ENCODE measurements at places on chromosomes 7 and 10.

DNA sequence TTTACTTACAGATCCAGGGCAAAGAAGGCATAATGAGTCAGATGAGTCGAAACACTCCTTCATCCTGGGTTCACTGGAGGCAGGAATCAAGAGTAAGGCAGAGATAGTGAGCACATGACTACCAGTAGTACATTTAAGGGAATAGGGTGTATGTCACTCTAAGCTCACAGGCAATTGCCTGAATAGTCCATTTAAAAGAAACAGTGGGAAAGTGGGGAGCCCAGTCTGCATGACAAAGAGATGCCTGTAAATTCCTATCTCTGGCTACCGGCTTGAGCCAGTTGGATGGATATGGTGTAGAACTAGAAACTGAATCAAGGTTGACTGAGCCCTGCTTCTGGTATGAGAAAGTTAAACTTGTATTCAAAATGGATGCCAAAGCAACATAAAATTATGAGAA, 861.5 kb upstream of the ZWINT start:
- no peaks in the 10 kb centered on the region for H3K36me3 ChIP-seq
- no peak for DNase-seq
- no peaks in the 10 kb centered on the region for H3K27me3 ChIP-seq

DNA sequence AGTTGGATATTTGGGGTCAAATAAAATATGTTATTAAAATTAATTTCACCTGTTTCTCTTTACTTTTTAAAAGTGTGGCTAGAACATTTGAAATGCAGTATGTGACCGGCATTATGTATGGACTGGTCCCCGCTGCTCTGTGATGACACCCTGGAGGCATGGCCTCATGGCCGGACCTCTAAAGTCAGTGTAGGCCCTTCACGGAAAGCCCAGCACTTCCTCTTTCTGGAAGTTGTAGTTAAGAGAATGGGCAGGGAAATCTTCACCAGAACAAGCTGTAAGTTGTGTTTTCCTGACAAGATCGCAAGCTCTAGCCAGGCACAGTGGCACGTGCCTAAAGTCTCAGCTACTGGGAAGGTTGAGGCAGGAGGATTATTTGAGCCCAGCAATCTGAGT, 38.3 kb upstream of the SRGN start:
- peaks cover 30% of the 10 kb centered on the region for H3K4me1 ChIP-seq
- H3K4me3 ChIP-seq: no peak overlapping the region
- H3K36me3 ChIP-seq: no peaks in the 10 kb centered on the region

DNA sequence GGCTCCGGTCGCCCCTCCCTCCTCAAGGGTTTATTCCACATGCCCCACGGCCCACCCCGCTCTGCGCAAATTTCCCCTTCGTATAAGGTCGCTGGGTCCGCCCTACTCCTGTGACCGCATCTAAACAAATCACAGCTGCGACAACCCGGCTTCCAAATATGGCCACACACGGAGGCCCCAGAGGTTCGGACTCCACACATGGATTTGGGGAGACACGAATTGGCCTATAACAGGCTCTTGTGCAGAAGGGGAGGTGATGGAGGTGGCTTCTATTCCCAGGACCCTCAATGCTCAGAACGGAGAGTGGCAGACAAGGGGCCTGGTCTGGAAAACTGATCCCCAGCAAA, 90.1 kb downstream of the FOXL3 start:
- DNase-seq: peak; percentile 35
- H3K27ac ChIP-seq: no peak overlapping the region
- H3K4me1 ChIP-seq: peaks cover 20% of the 10 kb centered on the region
- H3K27me3 ChIP-seq: no peaks in the 10 kb centered on the region
- no peak overlapping the region for H3K4me3 ChIP-seq
- H3K36me3 ChIP-seq: no peaks in the 10 kb centered on the region

DNA sequence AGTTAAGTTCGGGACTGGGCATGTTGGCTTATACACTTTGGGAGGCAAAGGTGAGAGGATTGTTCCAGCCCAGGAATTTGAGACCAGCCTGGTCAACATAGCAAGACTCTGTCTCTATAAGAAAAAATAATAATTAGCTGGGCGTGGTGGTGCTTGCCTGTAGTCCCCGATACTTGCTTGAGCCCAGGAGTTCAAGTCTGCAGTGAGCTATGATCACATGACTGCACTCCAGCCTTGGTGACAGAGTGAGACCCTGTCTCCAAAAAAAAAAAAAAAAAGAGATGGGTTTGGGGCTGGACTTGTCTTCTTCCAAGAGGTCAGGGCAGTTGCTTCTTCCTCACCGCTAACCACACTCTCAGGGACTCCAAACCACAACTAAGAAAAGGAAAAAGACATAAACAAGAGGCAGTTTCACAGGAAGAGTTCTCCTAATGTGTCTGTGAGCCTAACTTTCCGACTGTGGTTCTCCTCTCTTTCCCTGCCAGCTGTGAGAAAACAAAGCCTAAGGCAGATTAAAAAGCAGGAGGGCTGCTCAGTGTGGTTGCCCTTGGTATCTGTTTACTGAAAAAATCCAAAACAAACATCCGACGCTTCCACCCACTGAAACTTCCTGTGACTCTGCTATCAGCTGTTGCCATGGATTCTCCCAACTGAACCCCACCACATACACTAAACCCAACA, 2.4 kb upstream of the SERPINE1 start:
- H3K27ac ChIP-seq: no peak overlapping the region
- DNase-seq: no peak
- H3K4me1 ChIP-seq: peaks cover 21% of the 10 kb centered on the region

DNA sequence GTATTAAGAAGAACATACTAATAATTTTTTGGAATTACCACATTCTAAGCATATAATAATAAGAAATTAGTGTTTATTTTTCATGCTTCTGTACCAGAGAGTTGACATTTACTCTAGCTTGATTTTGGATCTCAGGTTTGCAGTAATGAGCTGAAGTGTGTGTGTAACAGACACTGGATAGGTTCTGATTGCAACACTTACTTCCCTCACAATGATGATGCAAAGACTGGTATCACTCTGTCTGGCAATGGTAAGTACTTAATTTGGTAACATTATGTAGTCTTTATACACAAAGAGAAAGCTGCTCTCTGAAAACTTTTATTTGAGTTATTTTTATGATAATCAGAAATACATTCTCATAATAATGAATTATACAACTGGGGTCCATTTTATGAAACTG, 54.1 kb downstream of the SRI start:
- no peak overlapping the region for H3K4me3 ChIP-seq
- no peak for DNase-seq
- H3K27ac ChIP-seq: no peak overlapping the region
- H3K4me1 ChIP-seq: no peaks in the 10 kb centered on the region
- no peaks in the 10 kb centered on the region for H3K27me3 ChIP-seq

GRCh38 chr7:130409067-130409711, 28.9 kb downstream of the CPA1 start:
- H3K4me3 ChIP-seq: no peak overlapping the region
- H3K27ac ChIP-seq: no peak overlapping the region
- no peaks in the 10 kb centered on the region for H3K27me3 ChIP-seq
- peaks cover 6% of the 10 kb centered on the region for H3K4me1 ChIP-seq
- no peaks in the 10 kb centered on the region for H3K36me3 ChIP-seq

GRCh38 chr7:31318313-31318712, 22.2 kb downstream of the NEUROD6 start:
- H3K36me3 ChIP-seq: no peaks in the 10 kb centered on the region
- H3K27ac ChIP-seq: no peak overlapping the region
- H3K27me3 ChIP-seq: no peaks in the 10 kb centered on the region
- no peak overlapping the region for H3K4me3 ChIP-seq
- H3K4me1 ChIP-seq: no peaks in the 10 kb centered on the region

- DNase-seq: no peak
- no peak overlapping the region for H3K4me3 ChIP-seq
- no peaks in the 10 kb centered on the region for H3K27me3 ChIP-seq
- peaks cover 5% of the 10 kb centered on the region for H3K4me1 ChIP-seq
- no peak overlapping the region for H3K27ac ChIP-seq
Measured at GRCh38 chr7:127815631-127816145, 163.7 kb downstream of the SND1 start.

DNA sequence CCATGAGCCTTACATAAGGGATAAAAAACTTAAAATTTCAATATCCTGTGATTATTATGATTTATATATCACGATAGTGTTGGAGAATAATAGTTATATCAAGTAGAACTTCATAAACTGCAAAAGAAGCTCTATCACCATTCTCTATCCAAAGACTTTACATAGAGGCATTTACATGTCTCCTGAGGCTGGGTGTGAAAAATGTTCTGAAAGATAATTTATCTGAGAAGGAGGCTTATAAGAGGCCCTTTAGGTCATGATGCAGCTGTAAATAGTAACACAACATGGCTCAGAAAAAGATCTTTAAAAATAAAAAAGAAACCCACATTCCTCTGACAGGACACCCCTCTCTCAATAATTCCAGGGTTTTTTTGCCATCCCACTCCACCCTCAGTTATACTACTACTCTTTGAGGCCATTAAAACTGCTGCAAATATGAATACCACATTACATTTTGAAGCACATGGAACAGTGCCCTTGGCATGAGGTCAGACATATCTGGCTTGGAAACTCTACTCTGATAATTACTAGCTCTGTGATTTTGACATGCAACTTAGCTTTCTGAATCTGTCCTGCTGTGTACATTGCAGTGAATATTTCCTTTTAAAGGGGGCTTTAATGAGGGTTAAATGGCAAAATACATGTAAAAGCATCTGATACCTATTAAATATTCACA, 55.5 kb downstream of the SLC16A12 start:
- H3K36me3 ChIP-seq: no peaks in the 10 kb centered on the region
- H3K4me3 ChIP-seq: no peak overlapping the region
- H3K4me1 ChIP-seq: no peaks in the 10 kb centered on the region
- peaks cover 5% of the 10 kb centered on the region for H3K27me3 ChIP-seq
- no peak overlapping the region for H3K27ac ChIP-seq

- peaks cover 45% of the 10 kb centered on the region for H3K4me1 ChIP-seq
- peaks cover 3% of the 10 kb centered on the region for H3K36me3 ChIP-seq
- H3K4me3 ChIP-seq: peak overlapping the region; percentile 88
- no peak for DNase-seq
- H3K27ac ChIP-seq: peak overlapping the region; percentile 93
Measured at GRCh38 chr10:133275684-133276092, 980 bp downstream of the ADAM8 start.

- H3K4me1 ChIP-seq: peaks cover 30% of the 10 kb centered on the region
- peak overlapping the region; percentile 87 for H3K4me3 ChIP-seq
- H3K27me3 ChIP-seq: no peaks in the 10 kb centered on the region
- no peaks in the 10 kb centered on the region for H3K36me3 ChIP-seq
Measured at GRCh38 chr10:98135222-98135899, 904 bp downstream of the R3HCC1L start.

DNA sequence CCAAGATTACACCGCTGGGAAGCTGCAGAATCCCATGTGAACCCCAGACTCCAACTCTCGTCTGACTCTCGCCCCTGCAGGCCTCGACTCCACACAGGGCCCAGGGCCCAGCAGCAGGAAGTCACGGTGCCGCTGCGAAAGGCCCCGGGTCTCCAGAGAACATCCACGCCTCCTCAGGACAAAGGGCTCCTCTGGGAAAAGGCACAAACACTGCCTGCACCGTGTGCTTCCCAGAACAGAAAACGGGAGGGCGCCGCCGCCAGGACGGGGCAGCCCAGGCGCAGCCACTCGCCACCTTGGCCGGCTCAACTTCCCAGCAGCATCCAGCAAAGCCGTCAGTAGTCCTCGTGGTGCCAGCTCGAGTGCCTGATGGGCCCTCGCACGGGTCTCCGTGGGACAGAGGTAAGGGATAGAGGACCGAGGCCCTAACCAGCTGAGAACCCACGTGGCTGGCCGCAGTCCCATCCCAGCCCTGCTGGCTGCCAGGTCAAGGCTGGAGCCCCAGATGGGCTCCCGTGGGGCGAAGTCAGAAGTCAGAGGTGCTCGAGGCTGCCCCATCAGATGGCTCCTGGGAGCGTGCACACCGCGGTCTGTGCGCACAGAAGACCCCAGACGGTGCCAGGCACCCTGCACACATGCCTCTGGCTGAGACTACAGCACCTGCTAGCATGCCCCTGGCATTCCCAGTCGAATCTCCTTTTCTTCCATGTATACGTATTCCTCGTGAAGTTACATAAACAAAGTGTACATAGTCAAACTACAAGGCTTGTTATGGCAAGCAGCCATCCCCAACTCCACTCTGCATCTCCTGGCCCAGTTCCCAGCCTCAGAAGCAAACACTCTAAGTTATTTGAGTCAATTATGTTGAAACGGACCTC, 60.2 kb downstream of the MAD1L1 start:
- no peak for DNase-seq
- H3K4me3 ChIP-seq: no peak overlapping the region
- H3K36me3 ChIP-seq: no peaks in the 10 kb centered on the region
- no peaks in the 10 kb centered on the region for H3K27me3 ChIP-seq
- no peak overlapping the region for H3K27ac ChIP-seq
- no peaks in the 10 kb centered on the region for H3K4me1 ChIP-seq

- no peaks in the 10 kb centered on the region for H3K36me3 ChIP-seq
- H3K27me3 ChIP-seq: no peaks in the 10 kb centered on the region
- no peak for DNase-seq
- no peak overlapping the region for H3K27ac ChIP-seq
- no peaks in the 10 kb centered on the region for H3K4me1 ChIP-seq
Measured at GRCh38 chr7:137142376-137142775, 201.2 kb downstream of the PTN start.

DNA sequence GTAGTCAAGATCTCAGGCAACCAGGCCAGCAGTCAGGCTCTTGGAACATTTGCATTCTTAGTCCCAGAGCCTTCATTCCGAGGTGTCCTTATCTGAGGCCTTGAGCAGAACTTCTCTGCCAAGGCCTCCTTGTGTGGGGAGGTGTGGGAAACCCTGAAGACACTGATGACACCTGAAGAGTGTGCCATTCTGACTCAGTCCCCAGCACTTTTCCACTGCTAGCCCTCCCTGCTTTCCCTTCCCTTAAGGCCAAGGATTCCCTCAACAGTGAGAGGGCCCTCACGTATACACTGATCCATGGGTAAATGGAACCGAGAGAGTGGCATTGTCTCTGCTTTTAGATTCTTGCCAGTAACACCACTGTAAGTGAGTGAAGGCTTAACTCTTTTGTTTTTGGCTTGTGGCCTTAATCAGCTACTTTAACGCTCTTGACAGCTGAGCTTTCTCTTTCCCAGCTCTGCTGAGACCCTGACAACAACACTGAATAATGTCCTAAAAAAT, 30.3 kb downstream of the TRDMT1 start:
- peaks cover 6% of the 10 kb centered on the region for H3K4me1 ChIP-seq
- no peaks in the 10 kb centered on the region for H3K27me3 ChIP-seq
- DNase-seq: no peak
- no peak overlapping the region for H3K27ac ChIP-seq

DNA sequence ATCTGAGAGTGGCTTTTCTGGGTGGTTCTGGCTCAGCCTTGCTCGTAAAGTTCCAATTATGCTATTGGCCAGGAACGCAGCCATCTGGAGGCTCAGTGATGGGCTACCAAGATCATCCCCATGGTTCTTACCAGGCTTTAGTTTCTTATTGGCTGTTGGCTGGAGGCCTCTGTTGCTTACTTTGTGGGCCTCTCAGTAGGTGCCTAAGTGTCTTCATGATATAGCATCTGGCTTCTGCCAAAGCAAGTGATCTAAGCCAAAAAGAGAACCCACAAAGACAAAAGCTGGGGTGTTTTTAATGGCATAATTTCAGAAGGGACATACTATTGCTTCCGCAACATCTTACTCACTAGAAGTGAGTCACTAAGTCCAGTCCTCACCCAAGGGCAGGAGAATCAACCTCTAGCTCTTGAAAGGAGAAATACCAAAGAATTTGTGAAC, 132.0 kb upstream of the MDFIC start:
- H3K4me1 ChIP-seq: no peaks in the 10 kb centered on the region
- H3K27ac ChIP-seq: no peak overlapping the region
- H3K4me3 ChIP-seq: no peak overlapping the region
- no peak for DNase-seq
- no peaks in the 10 kb centered on the region for H3K36me3 ChIP-seq

- H3K4me3 ChIP-seq: no peak overlapping the region
- DNase-seq: no peak
- H3K36me3 ChIP-seq: no peaks in the 10 kb centered on the region
- no peak overlapping the region for H3K27ac ChIP-seq
Measured at GRCh38 chr7:32336726-32337125, 153.5 kb downstream of the LSM5 start.

GRCh38 chr10:95458871-95459270, 102.3 kb downstream of the SORBS1 start:
- no peaks in the 10 kb centered on the region for H3K4me1 ChIP-seq
- no peaks in the 10 kb centered on the region for H3K36me3 ChIP-seq
